ENCODE measurements at places on chromosomes 11 and 22. TPM values are rescaled to one million over a fixed set of nuclear protein-coding genes. Genes with fewer than 3 reads are reported as not detected.

The OR10A2 gene
- not detected for total RNA-seq

The NFAM1 gene
- 0.12 TPM for total RNA-seq

The KRTAP5-2 gene
- not detected for total RNA-seq

The CCDC90B gene
- total RNA-seq: 24.5 TPM

The OR6T1 gene
- not detected for total RNA-seq

The A4GALT gene
- not detected for total RNA-seq

The NXPE4 gene
- not detected for total RNA-seq

The MPZL2 gene
- 15.9 TPM for total RNA-seq

The TNNI2 gene
- total RNA-seq: not detected

The DBX1 gene
- not detected for total RNA-seq

The PGM2L1 gene
- total RNA-seq: 4.0 TPM

The APOA4 gene
- not detected for total RNA-seq

The MS4A13 gene
- total RNA-seq: not detected

DNA sequence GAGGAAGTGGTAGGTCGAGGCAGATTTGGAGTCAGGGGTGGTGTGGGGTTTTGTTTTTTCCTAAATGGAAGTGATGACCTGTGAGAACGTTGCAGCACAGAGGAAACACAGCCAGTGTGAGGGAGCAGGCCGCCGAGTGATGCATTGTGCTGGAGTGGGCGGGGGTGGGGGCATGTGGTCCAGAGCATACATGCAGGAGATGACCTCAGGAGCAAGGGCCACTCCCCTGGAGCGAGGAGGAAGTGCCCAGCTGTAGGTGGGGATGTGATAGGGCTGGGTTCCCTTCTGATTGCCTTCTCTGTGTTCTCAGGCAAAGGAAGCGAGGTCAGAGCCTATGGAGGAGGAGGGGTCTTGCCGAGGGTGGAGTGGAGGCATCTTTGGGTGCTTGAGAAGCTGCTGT is 81.4 kb downstream of the PPP6R3 start:
- peak overlapping the region; percentile 81 for H3K27ac ChIP-seq
- H3K36me3 ChIP-seq: peaks cover 56% of the 10 kb centered on the region
- peaks cover 51% of the 10 kb centered on the region for H3K4me1 ChIP-seq
- DNase-seq: no peak
- H3K27me3 ChIP-seq: no peaks in the 10 kb centered on the region
- H3K4me3 ChIP-seq: no peak overlapping the region

- H3K4me1 ChIP-seq: peaks cover 47% of the 10 kb centered on the region
- peaks cover 8% of the 10 kb centered on the region for H3K27me3 ChIP-seq
- H3K36me3 ChIP-seq: peaks cover 7% of the 10 kb centered on the region
- no peak for DNase-seq
- H3K27ac ChIP-seq: no peak overlapping the region
Measured at GRCh38 chr11:102564110-102564509, 33.6 kb upstream of the MMP7 start.

GRCh38 chr11:72863091-72863490 is 48.9 kb downstream of the ATG16L2 start:
- H3K27me3 ChIP-seq: no peaks in the 10 kb centered on the region
- no peak overlapping the region for H3K4me3 ChIP-seq
- peaks cover 7% of the 10 kb centered on the region for H3K4me1 ChIP-seq
- DNase-seq: no peak
- peaks cover 26% of the 10 kb centered on the region for H3K36me3 ChIP-seq

GRCh38 chr22:18091478-18091877 is 13.7 kb downstream of the PEX26 start:
- no peaks in the 10 kb centered on the region for H3K27me3 ChIP-seq
- H3K4me3 ChIP-seq: no peak overlapping the region
- DNase-seq: no peak

- H3K4me1 ChIP-seq: no peaks in the 10 kb centered on the region
- no peaks in the 10 kb centered on the region for H3K36me3 ChIP-seq
- H3K27me3 ChIP-seq: peaks cover 6% of the 10 kb centered on the region
- no peak for DNase-seq
- H3K27ac ChIP-seq: no peak overlapping the region
- no peak overlapping the region for H3K4me3 ChIP-seq
Measured at GRCh38 chr11:70033711-70034070, 44.4 kb upstream of the ANO1 start.

GRCh38 chr22:29205252-29205593 is 473 bp upstream of the EMID1 start:
- DNase-seq: no peak
- H3K27ac ChIP-seq: no peak overlapping the region
- H3K27me3 ChIP-seq: peaks cover 42% of the 10 kb centered on the region

GRCh38 chr11:23509023-23509422 is 648.7 kb upstream of the CCDC179 start:
- H3K27ac ChIP-seq: no peak overlapping the region
- no peaks in the 10 kb centered on the region for H3K36me3 ChIP-seq
- no peaks in the 10 kb centered on the region for H3K27me3 ChIP-seq
- H3K4me1 ChIP-seq: no peaks in the 10 kb centered on the region
- H3K4me3 ChIP-seq: no peak overlapping the region

- no peak overlapping the region for H3K4me3 ChIP-seq
- no peak for DNase-seq
- H3K27me3 ChIP-seq: no peaks in the 10 kb centered on the region
- H3K27ac ChIP-seq: no peak overlapping the region
Measured at GRCh38 chr11:103436131-103436770, 327.0 kb downstream of the DYNC2H1 start.

GRCh38 chr11:11992257-11993212 is 15.9 kb downstream of the DKK3 start:
- H3K27me3 ChIP-seq: peaks cover 25% of the 10 kb centered on the region
- no peak overlapping the region for H3K27ac ChIP-seq
- no peak for DNase-seq
- H3K36me3 ChIP-seq: no peaks in the 10 kb centered on the region

- no peak for DNase-seq
- no peak overlapping the region for H3K27ac ChIP-seq
- H3K27me3 ChIP-seq: no peaks in the 10 kb centered on the region
- H3K4me1 ChIP-seq: no peaks in the 10 kb centered on the region
- no peak overlapping the region for H3K4me3 ChIP-seq
Measured at GRCh38 chr22:44916281-44917231, 93.2 kb downstream of the PHF21B start.

DNA sequence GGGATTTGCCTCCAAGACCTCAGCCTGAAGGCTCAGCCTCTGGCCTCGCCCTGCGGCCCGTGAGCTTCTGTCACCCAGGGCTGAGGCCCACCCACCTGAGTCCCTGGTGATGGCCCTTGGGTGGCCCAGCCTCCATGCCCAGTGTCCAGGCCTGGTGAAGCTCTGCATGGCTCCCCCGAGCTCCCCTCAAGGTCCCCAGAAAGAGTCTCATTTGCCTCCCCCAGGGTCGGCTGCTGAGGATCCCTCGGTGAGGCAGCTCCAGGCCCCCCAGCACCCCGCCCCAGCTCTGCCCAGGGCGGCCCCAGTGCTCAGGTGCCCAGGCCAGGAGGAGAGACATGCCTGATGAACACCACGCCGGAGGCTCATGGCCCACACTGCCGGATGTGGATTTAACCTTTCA is 2.1 kb upstream of the TH start:
- H3K36me3 ChIP-seq: no peaks in the 10 kb centered on the region
- no peaks in the 10 kb centered on the region for H3K4me1 ChIP-seq
- no peak overlapping the region for H3K27ac ChIP-seq
- no peak overlapping the region for H3K4me3 ChIP-seq
- no peaks in the 10 kb centered on the region for H3K27me3 ChIP-seq

GRCh38 chr11:61785837-61786402 is 6.5 kb downstream of the TMEM258 start:
- H3K36me3 ChIP-seq: peaks cover 36% of the 10 kb centered on the region

GRCh38 chr22:43364169-43364435 is 20.9 kb upstream of the SCUBE1 start:
- DNase-seq: no peak
- no peaks in the 10 kb centered on the region for H3K36me3 ChIP-seq
- H3K27me3 ChIP-seq: peaks cover 11% of the 10 kb centered on the region
- no peak overlapping the region for H3K27ac ChIP-seq

DNA sequence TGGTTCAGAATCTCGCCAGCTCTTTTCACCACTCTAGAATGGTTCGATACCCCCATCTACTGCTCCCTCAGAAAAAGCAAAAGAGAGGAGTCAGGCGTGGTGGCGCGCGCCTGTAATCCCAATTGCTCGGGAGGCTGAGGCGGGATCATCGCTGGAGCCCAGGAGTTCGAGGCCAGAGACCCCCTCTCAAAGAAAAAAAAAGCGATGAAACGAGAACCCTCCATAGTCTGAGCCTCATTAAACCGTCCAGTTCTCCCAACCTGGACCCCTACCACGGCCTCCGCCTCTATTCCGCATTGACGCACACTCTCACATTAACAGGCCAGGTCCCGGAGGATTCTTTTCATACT is 439 bp downstream of the SPA17 start:
- H3K36me3 ChIP-seq: peaks cover 2% of the 10 kb centered on the region
- peak overlapping the region; percentile 89 for H3K4me3 ChIP-seq
- no peak for DNase-seq
- peak overlapping the region; percentile 89 for H3K27ac ChIP-seq
- peaks cover 5% of the 10 kb centered on the region for H3K27me3 ChIP-seq
- H3K4me1 ChIP-seq: peaks cover 29% of the 10 kb centered on the region

- no peak for DNase-seq
- H3K27ac ChIP-seq: no peak overlapping the region
- H3K27me3 ChIP-seq: peaks cover 41% of the 10 kb centered on the region
- no peaks in the 10 kb centered on the region for H3K4me1 ChIP-seq
- no peak overlapping the region for H3K4me3 ChIP-seq
Measured at GRCh38 chr11:119350302-119350701, 3.8 kb upstream of the MFRP start.

- no peaks in the 10 kb centered on the region for H3K4me1 ChIP-seq
- H3K36me3 ChIP-seq: no peaks in the 10 kb centered on the region
- no peak overlapping the region for H3K4me3 ChIP-seq
- H3K27me3 ChIP-seq: peaks cover 9% of the 10 kb centered on the region
- H3K27ac ChIP-seq: no peak overlapping the region
Measured at GRCh38 chr11:57239348-57239747, 2.3 kb upstream of the APLNR start.

GRCh38 chr22:30424534-30425326 is 838 bp upstream of the MTFP1 start:
- DNase-seq: no peak
- H3K4me1 ChIP-seq: peaks cover 66% of the 10 kb centered on the region
- H3K36me3 ChIP-seq: peaks cover 44% of the 10 kb centered on the region
- peak overlapping the region; percentile 98 for H3K4me3 ChIP-seq
- H3K27ac ChIP-seq: peak overlapping the region; percentile 99
